Peyer's patch (tissue), 4 donors: ENCODE measurements at places on chromosomes 5 and 9.

- DNase-seq: peak; percentile 51
Measured at GRCh38 chr5:177123789-177124485, 9.6 kb upstream of the NSD1 start.

DNA sequence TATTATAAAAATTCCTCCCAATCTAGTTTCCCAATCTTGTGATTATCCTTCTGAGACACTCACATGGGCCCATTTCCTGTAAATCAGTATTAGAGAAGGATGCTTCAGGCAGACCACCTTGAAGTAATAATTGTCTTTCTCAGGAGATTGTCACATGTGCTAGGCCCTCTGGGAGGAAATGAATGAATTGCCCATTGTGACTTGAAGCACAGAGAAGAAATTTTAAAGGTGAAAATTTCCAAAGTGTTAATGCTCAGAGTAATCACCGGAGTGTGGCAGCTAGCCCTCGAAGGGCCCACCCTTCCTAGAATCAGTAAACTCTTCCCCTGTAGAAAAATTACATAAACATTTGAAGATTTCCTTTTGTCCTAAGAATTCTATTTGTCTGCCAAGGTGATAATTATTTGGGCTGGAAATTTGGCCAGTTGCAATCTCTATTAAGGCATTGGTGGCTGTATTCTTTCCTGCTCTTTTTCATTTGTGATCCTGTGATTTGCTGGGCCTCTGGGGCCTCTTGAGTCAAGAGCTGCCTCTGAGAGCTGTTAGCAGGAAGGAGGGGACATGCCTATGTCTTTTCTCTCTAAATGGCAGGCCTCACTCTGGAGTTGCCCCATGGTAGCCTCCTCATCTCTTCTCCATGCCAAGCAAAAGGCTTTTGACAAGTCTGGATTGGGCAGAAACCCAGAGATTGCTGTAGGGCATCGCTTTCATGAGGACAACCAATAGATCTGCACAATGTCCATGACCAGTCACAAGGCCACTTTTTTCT is 371.5 kb upstream of the ACTBL2 start:
- no peak for DNase-seq

GRCh38 chr5:132427281-132428146 is 58.0 kb downstream of the SLC22A5 start:
- peak; percentile 91 for DNase-seq

DNA sequence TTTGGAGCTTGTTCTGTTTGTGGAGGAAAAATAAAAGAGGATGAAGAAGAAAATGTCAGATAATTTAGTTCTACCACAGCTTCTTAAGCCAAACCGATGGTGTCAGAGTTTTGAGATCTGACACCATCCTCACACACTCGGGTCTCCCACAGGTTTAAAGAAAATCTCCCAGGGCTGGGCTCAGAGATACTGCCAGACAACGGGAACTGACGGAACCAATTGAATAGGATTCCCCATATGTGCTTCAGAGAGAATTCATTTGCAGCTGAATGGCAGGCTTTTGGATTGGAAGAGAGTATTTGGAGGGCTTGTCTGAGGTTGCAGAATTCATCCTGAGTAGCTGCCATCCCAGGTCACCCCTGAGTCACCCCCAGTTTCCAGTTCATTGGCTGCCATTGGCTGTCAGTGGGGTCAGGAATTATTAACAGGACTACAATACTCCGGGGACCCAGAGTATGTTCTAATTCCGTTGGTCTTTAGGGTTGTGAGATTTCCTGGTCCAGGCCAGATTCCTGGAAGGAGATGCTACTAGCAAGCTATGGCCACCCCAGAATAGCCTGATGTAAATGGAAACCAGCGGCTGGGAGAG is 131.3 kb downstream of the PDZD2 start:
- no peak for DNase-seq

DNA sequence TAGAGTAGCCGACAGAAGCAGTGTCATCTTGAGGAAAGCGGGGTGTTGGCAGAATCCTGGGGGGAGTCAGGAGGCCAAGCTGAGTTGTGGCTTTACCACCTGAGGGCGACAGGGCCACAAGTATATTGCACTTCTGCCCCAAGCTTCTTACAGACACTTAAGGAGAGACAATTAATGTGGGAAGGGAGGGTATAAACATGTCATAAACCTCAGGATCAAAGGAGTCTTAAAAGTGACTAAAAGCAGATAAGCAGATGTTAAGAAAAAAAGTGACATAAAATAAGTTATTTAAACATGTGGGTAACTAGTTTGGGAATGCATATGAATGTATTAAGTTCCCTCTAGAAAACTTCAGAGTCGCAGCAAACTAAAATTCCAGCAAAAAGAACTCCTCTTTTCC is 63.9 kb downstream of the ERAP1 start:
- no peak for DNase-seq

- DNase-seq: no peak
Measured at GRCh38 chr5:147818290-147818689, 13.2 kb downstream of the SPINK1 start.

DNA sequence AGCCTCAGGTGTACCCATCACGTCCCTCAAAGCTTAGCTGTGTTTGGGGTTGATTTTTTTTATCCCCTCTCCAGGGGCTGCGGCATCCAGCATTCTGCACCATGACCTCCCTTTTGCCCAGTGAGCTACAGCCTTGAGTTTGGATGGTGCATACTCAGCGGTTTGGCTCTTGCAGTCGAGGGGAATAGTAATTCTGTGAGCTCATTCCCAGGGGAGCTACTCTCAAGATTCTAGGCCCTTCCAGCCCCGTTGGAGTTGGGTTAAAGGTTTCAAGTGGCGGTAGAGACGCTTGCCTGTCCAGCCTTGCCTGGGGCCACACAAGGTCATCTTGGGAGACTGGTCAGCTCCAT is 102.2 kb upstream of the SPRY4 start:
- no peak for DNase-seq

GRCh38 chr5:170261528-170262043 is 28.8 kb downstream of the C5orf58 start:
- DNase-seq: no peak

- DNase-seq: no peak
Measured at GRCh38 chr5:143887903-143888665, 76.1 kb downstream of the HMHB1 start.

GRCh38 chr9:123002754-123003153 is 30.7 kb upstream of the GPR21 start:
- DNase-seq: no peak

DNA sequence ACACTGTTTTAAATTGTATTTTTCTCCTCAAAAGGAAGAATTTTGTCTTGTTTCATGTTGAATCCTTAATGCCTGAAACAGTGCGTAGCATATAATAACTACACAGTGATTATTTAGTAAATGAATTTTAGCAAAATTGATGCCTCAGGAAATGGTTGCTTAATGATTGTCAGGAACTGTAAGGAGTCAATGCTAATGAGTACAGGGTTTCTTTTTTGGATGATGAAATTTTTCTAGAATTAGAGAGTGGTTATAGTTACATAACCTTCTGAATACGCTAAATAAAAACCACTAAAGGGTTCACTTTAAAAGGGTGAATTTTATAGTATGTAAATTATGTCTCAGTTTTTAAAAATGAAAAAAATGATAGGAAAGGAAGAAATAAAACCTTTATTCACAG is 14.9 kb downstream of the FAM151B start:
- DNase-seq: no peak

GRCh38 chr9:125621170-125621569 is 85.8 kb downstream of the MAPKAP1 start:
- DNase-seq: no peak

DNA sequence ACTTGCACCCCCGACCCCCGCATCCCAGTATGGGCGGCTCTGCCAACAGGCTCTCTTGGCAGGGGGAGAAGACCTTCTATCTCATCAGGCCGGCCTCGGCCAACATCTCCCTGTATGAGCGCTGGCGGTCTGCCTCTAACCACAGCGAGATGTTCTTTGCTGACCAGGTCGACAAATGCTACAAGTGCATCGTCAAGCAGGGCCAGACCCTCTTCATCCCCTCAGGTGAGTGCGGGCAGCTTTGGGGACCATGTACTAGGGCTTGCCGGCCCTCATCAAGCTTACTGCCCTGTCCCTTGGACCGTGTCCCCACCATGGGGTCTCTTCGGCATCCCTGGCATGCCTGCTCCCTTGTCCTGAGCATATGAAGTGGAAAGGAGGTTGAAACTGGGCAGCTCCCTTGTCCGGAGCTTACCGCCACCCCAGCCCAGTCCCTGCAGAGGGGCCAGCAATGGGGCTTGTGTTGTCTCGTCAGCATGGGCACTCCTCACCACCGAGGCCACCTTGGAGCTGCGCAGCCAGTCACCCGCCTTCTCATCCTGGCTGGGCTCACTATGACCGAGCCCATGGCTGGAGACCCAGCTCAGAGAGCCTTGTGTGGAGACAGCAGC is 78.1 kb downstream of the PHF2 start:
- DNase-seq: no peak

DNA sequence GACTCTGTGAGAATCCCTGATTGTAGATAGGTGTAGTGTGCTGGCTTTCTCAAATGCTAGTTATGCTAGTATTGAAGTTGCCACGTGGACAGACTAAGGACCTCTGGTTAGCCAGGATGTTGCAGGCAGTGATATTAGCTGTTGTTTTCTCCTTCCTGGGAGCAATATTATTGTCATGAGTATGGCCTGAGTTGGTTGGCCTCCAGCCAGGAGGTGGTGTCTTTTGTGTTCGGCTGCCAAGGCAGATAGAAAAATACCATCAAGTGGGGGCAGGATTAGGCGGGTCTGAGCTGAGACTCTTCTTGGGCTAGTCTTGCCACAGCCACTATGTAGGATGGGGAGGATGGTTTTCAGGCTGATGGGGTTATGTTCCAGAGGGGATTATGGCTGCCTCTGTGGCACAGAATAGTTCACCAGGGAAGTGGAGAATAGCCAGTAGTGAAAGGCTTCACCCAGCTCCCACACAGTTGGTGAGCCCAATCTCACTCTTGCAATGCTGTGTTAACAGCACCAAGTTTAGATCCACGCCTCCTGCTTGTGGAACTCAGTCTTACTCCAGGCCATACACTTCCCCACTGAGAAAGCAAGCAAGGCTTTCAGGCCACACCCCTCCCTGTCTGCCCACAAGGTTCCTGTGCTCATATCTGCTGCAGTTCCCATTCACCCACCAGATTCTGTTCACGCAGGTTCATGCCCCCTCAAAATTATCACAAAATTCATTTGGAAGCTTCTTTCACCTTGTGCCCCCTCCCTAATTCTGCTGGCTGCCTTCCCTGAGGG is 31.2 kb downstream of the GHR start:
- no peak for DNase-seq

DNA sequence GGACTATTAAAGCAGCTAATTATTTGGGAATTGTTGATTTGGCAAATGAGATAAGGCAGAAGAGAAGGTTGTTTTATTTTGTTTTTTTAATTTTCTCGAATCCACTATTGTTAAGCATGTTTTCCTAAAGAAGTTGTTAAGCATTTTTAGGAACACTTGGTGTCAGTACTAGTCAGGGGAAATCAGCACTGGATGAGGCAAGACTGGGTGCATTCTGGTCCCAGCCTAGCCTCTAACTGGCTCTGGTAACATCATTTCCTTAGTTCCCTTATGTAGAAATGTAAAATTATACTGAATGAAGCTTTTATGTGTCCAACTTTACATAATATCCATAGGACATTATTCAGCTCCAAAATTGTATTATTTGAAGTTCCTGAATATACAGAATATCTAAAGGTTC is 196.1 kb downstream of the PCSK5 start:
- DNase-seq: no peak

DNA sequence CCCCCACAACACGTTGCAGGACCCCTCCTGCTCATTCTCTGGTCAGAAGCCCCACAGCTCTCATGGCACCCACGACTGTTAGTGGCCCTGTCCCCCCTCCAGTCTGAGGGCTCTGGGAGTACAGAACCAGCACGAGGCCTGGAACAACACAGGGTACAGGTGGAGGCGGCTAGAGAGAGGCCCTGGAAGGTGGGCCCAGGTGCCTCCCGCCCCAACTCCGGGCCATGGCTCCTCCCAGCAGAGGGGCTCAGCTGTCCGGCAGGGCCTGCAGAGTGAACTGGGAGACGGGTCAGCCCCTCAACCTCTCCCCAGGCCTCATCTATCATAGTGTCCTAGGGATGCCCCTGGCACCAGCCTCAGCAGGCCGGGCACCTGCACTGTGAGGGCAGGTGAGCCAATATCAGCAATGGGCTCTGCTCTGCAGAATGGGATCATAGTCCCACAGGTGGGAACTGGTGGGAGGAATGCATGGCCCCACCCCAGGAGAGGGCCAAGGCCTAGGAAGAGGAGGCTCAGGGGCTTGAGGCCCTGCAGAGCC is 58.6 kb downstream of the BARX1 start:
- peak; percentile 38 for DNase-seq

GRCh38 chr9:91533382-91533781 is 109.8 kb upstream of the NFIL3 start:
- DNase-seq: no peak

DNA sequence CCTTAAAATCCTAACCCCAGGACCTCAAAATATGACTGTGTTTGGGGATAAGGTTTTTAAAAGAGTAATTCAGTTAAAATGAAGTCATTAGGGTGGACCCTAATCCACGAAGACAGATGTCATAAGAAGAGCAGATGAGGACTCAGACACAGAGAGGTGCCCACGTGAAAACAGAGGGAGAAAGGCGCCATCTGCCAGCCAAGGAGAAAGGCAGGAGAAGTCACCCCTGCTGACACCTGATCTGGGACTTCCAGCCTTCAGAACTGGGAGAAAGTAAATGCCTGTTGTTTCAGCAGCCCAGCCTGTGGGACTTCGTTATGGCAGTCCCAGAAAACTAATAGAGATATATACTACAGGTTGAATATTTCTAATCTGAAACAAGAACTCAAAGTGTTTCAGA is 67.4 kb downstream of the ROR2 start:
- DNase-seq: no peak

GRCh38 chr5:177312649-177313181 is 1.0 kb upstream of the MXD3 start:
- DNase-seq: peak; percentile 77

DNA sequence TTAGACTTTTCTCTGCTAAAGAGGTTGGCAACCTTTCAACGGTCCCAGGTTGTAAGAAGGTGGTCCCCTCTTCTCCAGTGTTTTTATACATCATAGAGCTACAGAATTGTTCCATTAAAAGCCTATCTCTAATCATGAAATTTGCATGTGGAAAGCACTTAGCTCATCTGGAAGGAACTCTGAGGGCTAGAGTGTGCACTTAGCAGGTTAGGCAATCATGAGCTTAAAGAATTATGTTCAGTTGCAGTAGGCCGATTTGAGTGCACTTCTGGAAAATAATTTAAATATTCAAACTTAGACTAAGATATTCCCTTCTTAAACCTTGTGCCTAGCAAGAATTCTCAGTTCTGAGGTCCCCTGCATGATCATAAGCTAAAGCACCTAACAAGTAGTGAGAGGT is 468.7 kb downstream of the SPATA31D1 start:
- DNase-seq: no peak

DNA sequence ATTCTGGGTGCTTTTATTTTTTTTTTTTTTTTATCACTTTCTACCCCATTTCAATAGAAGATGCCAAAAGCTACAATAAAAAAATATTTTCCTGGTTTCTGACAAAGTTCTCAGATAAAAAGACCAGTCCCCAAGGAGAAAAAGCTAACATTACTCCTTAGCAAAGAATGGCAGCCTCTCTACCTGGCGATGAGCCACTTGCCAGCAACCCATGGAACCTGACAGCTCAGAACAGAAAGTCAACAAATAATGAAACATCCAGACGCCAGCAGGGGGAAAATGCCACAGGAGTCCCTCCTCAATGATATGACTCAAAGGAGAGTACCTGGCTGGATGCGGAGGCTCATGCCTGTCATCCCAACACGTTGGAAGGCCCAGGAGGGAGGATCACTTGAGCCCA is 123.2 kb downstream of the MYO10 start:
- no peak for DNase-seq

- DNase-seq: peak; percentile 60
Measured at GRCh38 chr9:69173891-69174615, at the start of gene TJP2. TSS of gene TJP2 (plus strand) at chr9:69174277. CDS start at chr9:69174373, 96 bp downstream.
